ENCODE measurements at places on chromosomes 6 and 20.

DNA sequence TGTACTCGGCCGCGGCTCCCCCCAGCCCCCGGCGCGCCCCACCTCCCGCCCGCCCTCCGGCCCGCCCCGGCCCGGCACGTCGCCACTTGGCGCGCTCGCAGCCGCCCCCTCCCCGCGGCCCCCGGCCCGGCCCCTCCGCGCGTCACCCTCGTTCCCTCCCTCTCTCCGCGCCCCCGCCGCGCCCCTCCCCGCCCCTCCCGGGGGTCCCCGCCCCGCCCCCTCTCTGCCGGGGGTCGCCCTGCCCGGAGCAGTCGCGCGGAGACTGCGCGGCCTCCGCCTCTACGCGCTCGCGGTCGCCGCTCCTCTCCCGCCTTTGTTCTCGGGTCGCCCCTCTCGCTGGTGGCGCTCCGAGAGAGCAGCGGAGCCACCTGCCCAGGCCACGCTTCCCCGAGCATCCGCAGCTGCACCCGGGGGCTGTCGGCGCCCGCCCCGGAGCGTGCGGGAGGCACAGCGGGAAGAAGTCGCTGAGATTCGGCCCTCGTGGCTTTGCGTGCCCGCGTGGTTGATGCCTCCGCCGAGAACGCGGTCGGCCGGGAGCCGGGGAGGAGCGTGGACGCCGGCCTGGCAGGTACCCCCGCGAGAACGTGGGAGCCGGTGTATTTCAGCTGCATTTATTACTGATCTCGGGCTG is at the start of gene PHF10:
Gene PHF10, minus strand, starts transcription at position 7 of the 631 bp plus-strand sequence. CDS start 569 bp downstream, outside the sequence.
- DNase-seq = peak; percentile 85

- no peak for DNase-seq
Observed at GRCh38 chr6:22682979-22683378, 113.6 kb downstream of the HDGFL1 start.

GRCh38 chr6:151537556-151537955 is 43.7 kb downstream of the CCDC170 start:
- no peak for DNase-seq

- DNase-seq = no peak
Observed at GRCh38 chr6:7433121-7433617, 43.6 kb downstream of the RIOK1 start.

DNA sequence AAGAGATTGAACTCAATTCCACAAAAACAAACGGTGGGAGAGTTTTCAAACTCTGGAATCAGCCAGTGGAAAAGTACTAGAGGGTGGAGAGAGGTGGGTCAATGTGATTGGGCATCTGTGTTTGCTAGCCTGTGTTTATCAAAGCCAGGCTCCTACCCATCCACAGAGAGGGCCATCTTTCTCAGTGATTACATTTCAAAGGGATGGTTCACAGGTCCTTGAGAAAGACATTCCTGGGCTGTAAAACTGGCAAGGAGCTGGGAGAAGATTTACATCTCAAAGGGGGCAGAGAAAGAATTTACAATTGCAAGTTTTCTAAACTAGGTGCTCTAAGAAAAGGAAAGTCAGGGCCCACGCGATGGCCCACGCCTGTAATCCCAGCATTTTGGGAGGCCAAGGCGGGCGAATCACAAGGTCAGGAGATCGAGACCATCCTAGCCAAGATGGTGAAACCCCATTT is 146.8 kb upstream of the UST start:
- no peak for DNase-seq

GRCh38 chr6:141528596-141528995 is 604.1 kb upstream of the GJE1 start:
- no peak for DNase-seq

- no peak for DNase-seq
Observed at GRCh38 chr6:16471910-16472297, 233.5 kb downstream of the GMPR start.

DNA sequence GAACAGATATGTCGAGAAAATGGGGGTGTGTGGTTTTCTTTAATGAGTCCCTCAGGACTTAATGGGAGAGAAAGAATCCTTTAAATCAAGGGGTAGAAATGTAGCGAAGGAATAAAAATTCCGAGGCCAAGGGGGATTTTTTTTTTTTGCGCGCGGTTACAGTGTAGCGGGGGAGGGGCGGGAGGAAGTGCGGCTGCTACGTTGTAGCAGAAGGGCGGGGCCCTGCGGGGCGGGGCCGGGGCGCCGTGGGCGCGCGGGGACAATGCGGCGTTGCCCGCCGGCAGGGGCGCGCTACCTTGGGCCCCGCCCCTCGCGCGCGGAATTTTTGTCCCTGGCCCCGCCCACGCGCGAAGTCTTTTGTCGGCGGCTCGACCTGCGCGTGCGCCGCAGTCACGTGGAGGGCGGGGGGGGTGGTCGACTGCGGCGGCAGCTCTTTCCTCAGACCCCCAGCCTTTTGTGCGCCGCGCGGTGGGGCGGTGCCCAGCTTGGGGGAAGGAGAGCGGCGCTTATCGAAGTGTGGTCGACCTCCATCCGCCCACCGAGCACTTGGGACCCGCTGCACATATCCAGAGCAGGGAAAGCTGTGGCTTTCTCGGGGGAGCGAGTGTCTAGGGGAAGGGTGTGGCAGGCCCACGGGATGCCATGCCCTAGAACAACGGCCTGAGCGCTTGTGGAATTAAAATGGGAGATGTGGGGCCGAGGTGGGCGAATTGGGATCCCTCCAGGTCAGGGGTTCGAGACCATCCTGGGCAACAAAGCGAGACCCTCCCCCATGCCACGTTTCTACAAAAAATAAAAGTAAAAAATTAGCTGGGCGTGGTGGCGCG is 1.3 kb downstream of the TUBB start:
- peak; percentile 94 for DNase-seq

DNA sequence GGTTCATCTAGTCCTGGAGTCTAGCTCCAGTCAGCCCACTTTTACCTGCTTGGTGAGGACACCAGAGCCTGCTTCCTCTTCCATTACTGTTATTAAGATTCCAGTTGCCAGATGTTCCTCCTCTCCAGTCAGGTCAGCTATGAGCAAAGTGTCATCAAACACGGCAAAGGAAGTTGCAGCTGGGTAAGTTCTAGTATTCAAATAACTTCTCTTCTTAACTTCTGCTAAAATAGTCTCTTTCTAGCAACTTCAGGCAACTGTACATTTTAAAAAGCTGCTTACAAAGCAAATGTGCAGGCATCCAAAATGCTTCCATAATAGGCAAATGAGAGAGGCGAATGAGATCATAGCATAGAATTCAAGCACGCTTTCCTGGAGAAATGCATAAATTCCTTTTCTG is 18.4 kb upstream of the MRPS18A start:
- DNase-seq = peak; percentile 40

DNA sequence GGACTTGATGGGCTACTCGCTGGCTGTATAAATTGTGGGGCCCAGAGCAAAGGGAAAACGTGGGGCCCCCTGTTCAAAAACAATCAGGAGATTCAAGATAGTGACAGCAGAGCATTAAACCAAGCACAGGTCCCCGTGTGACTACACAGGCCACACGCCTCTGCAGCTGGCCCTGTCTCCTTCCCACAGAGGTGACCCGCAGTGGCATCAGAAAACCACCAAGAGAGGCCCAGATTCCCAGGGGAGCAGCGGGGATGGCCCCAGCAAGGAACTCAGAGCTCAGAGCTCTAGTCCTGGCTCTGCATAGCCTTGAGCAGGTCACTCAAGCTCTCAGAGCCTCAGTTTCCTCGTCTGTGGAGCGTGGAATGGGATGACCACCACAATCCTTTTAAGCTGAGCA is 57.6 kb downstream of the CPNE5 start:
- DNase-seq = no peak

DNA sequence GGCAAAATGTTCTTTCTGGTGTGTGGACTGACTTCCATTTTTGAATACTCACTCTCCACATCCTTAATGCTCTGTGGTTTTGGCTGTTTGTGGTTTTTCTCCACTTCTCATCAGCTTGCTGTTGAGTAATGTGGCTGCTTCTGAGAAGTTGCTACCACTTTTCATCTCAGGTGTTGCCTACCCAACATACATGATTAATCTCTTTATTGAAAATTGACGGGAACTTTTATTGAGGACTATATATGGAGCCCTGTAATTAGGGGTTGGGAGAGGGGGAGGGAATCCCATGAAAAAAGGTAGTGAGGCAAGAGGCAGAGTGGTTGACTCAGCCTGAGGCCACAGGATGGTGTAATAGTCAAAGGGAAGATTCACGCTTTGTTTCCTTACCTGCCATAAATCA is 17.6 kb downstream of the IL22RA2 start:
- DNase-seq = no peak

GRCh38 chr6:84280030-84280429 is 52.6 kb upstream of the CEP162 start:
- DNase-seq = peak; percentile 52

GRCh38 chr20:58889798-58890517 is 37.4 kb downstream of the GNAS start:
- DNase-seq = peak; percentile 19

DNA sequence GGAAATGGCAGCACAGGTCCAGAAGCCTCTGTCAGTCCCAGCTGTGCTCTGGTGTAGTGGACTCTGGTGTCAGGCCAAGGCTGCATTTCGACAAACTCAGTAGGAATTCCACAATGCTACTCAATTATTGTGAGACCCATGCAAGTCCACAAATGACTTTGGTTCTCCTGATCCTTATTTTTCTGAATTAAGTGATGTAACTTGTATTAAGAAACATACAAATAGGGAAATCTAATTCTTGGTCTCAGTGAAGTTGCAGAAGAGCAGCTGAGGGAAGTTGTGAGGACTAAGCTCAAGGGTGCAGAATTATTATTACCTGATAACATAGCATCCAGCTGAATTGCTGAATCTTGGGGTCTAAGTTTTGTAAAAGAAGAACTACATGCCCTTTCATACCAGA is 116.8 kb downstream of the MAFB start:
- no peak for DNase-seq

- DNase-seq = no peak
Observed at GRCh38 chr6:3683331-3683730, 68.2 kb downstream of the PXDC1 start.

- DNase-seq = peak; percentile 21
Observed at GRCh38 chr6:52390361-52390727, 28.4 kb downstream of the PAQR8 start.

DNA sequence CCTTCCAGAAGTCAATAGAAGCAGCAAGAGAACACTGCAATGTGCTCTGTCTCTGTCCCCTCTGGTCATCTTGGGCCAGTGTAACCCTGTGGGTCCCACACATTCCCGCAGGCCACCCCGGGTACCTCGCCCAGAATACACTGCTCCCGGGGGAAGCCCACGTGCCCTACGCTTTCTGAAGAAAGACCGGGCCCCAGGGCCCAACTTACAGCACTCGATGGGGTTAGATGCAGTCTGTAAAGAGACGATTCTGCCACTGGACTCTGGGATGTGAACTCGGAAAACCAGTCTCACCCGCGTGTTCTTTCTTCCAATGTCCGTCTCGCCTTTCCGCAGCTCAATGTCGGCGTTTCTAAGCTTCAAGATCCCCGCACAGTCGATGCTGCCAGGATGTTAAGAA is 68.7 kb downstream of the NFATC2 start:
- DNase-seq = no peak

DNA sequence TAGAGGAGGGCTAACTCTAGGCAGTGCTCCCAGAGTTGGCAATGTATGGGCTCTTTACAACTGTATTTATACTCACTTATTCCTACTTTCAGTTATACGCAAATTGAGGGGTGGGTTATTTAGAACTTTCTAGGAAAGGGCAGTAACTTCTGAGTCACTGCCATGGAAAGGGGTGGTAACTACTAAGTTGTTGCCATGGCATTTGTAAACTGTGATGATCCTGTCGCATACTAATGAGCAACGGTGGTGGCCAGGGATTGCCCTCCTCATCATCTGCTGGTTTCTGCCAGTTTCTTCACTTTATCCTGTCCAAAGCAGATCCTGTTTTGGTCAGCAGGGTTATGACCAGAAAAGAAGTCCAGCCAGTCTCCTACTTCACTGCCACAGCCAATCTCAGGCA is 95.5 kb upstream of the PTPRT start:
- DNase-seq = no peak

DNA sequence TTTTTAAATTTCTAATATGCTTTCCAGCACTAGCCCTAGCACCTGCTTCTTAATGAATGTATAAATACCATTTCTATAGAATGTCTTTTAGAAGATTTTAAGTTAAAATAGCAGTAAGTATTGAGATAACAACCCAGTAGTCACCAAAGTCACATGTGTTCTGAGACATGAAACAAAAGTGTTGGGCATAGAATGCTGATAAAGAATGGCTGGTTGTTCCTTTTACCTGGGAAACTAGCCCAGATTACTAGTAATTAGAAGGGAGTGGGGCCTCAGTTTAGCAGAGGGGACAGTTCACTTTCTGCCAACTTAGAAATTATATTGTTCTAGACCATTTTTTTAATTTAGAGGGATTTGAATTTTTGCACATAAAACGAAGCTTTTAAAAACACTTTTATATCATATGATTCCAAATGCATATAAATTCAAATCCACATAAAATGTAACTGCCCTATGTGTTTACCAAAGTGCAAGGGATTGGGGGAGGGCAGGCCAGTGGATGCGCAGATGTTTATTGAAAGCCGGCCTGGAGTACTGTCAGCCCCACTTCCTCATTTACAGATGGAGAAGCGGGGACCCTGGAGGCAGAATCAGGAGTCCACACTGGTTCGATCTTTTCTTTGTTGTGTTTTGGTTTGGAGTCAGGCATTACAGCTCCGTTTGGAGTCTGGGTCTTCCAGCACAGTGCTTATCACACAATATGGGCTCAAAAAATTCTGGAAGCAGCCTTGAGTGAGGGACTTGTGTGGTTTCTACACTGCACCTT is 139.8 kb downstream of the ZDHHC14 start:
- DNase-seq = no peak

DNA sequence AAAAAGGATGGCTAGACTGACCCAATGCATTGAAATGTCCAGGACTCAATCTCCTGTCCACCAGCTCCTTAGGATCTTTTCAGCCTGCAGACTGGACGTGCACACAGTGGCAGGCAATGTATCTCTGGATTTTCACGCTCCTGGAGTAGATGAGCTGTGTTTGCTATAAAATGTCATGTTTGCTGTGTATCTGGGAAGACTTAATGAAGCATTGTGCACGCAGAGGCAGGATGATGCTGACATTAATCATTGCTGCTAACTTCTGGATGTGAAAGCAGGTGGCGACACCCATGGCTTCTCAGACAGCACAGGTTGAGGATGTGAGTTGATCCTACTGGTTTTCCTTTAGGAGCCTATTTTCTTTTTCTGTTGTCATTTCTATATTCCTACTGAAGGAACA is 133.1 kb upstream of the PCSK2 start:
- no peak for DNase-seq

- DNase-seq = no peak
Observed at GRCh38 chr6:3369985-3370360, 86.9 kb downstream of the SLC22A23 start.

DNA sequence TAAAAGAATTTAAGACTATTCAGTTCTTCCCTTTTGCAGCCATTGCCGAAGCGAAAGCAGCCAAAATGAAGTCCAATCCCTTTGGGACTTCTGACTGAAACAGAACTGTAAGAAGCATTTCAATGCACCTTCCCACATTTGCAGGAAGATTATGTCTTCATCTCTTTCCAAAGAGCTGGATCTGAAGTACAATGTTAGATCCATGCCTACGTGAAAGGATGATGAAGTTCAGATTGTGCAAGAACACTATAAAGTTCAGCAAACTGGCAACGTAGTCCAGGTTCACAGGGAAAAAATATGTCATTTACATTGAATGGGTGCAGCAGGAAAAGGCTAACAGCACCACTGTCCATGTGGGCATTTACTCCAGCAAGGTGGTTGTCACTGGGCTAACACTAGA is 6.0 kb upstream of the FILIP1 start:
- no peak for DNase-seq

GRCh38 chr6:111686249-111686931 is 80.7 kb upstream of the TRAF3IP2 start:
- DNase-seq = no peak

- peak; percentile 2 for DNase-seq
Observed at GRCh38 chr6:126307849-126308248, 32.1 kb upstream of the CENPW start.

- no peak for DNase-seq
Observed at GRCh38 chr6:170201361-170201760, 89.5 kb downstream of the DLL1 start.
